Bronchial epithelial cell (primary cell): ENCODE measurements at places on chromosomes 16 and 17. TPM values are rescaled to one million over a fixed set of nuclear protein-coding genes. Genes with fewer than 3 reads are reported as not detected.

CD19 gene
- not detected in 2 replicates for total RNA-seq

KRT20 gene
- total RNA-seq: not detected in 2 replicates

EARS2 gene
- 20.1 and 27.9 TPM in 2 replicates for total RNA-seq

BIRC5 gene
- 0.53 and 3.1 TPM in 2 replicates for total RNA-seq

TBC1D26 gene
- total RNA-seq: 0.13 TPM in 1 of 2 replicates, not detected in the other

LRRC3C gene
- not detected in 2 replicates for total RNA-seq

RBFOX1 gene
- not detected in 2 replicates for total RNA-seq

SNAI3 gene
- total RNA-seq: 0.26 TPM in 1 of 2 replicates, not detected in the other

METTL9 gene
- total RNA-seq: 181 and 225 TPM in 2 replicates

DLX4 gene
- not detected in 2 replicates for total RNA-seq

CACNG4 gene
- not detected in 2 replicates for total RNA-seq

KRTAP16-1 gene
- total RNA-seq: not detected in 2 replicates

CACNG3 gene
- not detected in 2 replicates for total RNA-seq

GPR139 gene
- total RNA-seq: not detected in 2 replicates

CTRL gene
- total RNA-seq: 0.26 TPM in 2 replicates

PRSS21 gene
- 2.8 and 4.5 TPM in 2 replicates for total RNA-seq

OSGIN1 gene
- total RNA-seq: 1.1 and 1.8 TPM in 2 replicates

PYY gene
- 0.26 and 0.79 TPM in 2 replicates for total RNA-seq

HS3ST6 gene
- 2.2 TPM in 1 of 2 replicates, not detected in the other for total RNA-seq

OTOA gene
- not detected in 2 replicates for total RNA-seq

LRRC37A gene
- total RNA-seq: 1.8 and 1.9 TPM in 2 replicates

CHST5 gene
- total RNA-seq: not detected in 2 replicates

GP1BA gene
- not detected in 2 replicates for total RNA-seq

WSCD1 gene
- 0.13 and 0.26 TPM in 2 replicates for total RNA-seq

GAN gene
- total RNA-seq: 13.7 and 23.4 TPM in 2 replicates

NFATC2IP gene
- total RNA-seq: 19.2 and 21.5 TPM in 2 replicates

SLC35G6 gene
- total RNA-seq: not detected in 2 replicates

CD300LB gene
- not detected in 2 replicates for total RNA-seq

TRAPPC1 gene
- 16.8 and 27.9 TPM in 2 replicates for total RNA-seq

ABCC12 gene
- total RNA-seq: not detected in 2 replicates

NPTX1 gene
- total RNA-seq: under 0.01 TPM in 1 of 2 replicates, not detected in the other
